NCI-H187 (cell line): ENCODE measurements at places on chromosomes 1 and 21.

- no peak for DNase-seq
Measured at GRCh38 chr1:25216123-25216522, 16.2 kb downstream of the SYF2 start.

DNA sequence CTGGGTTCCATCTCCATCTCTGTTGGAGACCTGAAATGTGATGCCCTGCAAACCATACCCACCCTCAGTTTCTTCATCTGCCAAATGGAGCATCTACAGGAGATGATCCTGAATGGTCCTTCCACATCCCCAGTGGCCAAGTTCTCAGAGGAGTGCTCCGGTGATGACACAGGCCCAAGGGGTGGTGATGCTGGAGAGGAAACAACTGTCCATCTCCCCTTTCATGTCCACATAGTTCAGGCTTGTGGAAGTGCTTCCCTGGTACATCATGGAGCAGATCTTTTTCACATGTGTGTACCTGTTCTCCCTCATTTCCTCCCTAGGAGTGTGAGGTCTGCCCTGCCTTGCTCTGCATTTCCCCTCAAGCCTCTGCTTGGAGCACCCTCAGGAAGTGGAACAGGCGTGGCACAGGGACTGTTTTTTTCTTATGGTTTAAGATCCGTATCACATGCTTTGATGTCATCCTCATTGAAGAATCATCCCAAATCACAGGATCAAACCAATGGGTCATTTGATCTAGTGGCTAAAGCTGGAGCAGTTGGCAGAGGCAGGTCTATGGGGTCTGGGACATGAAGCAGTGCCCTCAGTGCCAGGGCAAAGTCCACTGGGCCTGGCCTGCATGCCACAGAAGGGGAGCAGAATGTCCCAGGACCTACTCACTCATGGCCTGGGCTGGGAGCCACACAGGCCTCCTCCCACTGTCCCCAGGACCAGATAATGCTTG is 8.2 kb upstream of the TRIM63 start:
- no peak for DNase-seq

DNA sequence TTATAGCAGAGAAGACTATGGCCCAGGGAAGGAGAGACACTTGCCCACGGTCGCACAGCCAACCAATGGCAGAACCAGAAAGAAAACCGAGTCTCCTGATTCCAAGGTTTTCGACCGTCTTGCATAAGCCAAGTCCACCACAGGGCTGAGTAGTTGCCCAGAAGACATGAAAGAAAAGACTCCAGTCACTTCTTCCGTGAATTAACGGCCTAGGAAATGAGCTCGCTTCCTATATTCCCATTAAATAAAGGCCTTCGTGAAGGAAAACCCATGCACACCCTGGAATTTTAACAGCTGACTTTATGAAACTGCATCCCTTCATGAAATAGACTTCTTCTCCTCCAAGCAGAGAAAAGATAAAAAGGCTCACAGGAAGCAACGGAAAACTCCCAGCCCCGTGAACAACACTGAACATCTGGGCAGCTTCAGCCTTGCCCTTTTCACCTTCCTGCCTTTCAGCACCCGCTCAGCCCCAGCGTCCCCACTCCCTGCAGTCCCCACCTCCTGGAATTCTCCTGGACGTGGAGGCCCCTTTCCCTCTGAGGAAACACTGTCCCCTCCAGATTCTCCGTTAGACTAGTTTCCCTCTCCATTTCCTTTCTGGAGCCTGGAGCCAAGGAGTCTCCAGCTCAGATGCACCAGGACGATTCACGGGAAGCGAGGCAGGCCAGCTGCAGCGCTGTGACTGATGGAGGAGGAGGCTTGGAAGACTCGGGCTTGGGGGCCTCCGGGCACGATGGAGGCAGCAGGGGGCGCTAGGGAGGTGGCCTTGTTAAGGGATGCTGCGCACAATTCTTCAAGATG is 2.7 kb upstream of the MYOC start:
- peak; percentile 41 for DNase-seq

GRCh38 chr1:246418565-246419312 is 88.3 kb downstream of the SMYD3 start:
- no peak for DNase-seq

DNA sequence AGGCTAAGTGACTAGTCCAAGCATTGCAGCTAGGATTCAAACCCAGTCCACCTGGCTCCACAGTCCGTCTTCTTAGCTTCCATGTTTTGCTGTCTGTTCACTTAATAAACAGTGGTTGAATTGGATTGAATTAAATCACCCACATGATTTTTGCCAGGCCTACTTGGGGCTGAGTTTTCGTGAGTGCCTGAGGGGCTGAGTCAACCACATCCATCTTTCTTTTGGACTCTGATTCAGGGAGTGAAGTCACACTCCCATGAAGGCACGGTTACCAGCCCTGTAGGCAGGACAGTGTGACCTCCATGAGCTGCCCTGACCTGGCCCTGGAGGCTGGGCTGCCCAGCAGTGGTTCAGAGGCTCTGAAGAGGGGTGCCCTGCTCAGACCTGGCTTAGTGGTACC is 123.7 kb downstream of the ACTL8 start:
- no peak for DNase-seq

DNA sequence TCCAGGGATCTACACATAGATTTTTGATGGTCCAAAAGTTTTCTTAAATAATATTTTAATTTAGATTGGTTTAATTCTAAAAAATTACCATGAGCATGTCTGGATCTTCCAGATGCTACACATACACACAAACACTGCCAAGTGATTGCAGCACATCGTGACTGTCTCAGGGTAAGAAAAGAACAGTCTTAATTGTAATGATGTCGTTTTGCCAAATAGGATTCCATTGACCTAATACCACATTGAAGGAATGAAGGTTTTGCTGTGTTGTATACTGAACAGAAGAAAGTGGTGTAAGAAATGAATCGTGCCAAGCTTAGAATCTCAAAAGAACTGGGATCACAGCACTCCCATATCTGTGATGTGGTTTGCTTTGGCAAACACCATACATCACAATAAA is 633.3 kb upstream of the CAMK1G start:
- DNase-seq: no peak

GRCh38 chr1:199834711-199835110 is 192.8 kb upstream of the NR5A2 start:
- DNase-seq: no peak

- no peak for DNase-seq
Measured at GRCh38 chr1:59169703-59170102, 127.2 kb upstream of the FGGY start.
